ENCODE measurements at places on chromosomes 12 and 14. TPM values are rescaled to one million over a fixed set of nuclear protein-coding genes. Genes with fewer than 3 reads are reported as not detected.

The NOXRED1 gene
- 0.15 TPM for total RNA-seq

The COCH gene
- 0.50 TPM for total RNA-seq

The RNASE1 gene
- 283 TPM for total RNA-seq

The GLIPR1L2 gene
- total RNA-seq: 1.3 TPM

The PTPRB gene
- 34.4 TPM for total RNA-seq

The C1S gene
- 116 TPM for total RNA-seq

The TMEM233 gene
- total RNA-seq: 0.25 TPM

The FGF23 gene
- not detected for total RNA-seq

The SYNJ2BP gene
- 64.0 TPM for total RNA-seq

The ITGB7 gene
- total RNA-seq: 1.3 TPM

The CCDC177 gene
- not detected for total RNA-seq

The P2RX7 gene
- 1.9 TPM for total RNA-seq

The OAS3 gene
- total RNA-seq: 6.2 TPM

DNA sequence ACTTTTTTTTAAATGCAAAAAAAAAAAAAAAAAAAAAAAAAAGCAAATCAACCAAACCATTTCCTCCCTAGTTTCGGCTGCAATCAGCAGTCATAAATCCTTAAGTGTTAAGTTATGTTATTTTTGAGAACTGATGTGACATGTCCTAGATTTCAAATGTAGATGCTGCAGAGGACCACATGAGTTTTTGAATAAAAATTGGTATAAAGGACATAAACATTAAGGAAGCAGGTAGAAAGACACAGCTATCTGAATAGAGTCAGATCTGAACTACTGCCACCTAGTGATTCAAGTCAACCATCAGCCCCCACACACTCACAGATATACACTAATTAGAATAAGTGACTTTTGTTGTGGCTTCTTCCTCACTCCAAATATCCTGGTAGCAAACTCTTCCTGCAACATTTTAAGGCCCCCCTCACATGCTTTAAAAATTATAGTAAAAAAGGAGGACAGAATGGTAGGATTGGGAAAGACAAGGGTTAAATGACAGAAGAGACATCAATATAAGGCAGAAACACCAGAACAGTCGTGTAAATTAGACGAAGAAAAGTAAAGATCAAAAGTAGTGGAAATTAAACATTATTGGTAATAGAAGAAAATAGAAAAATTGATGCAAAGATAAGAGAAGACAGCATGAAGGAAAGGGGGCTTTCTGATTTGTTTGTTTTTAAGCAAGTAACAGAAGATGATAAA, 394.5 kb upstream of the ATP2B1 start:
- DNase-seq: no peak

GRCh38 chr14:96106891-96107290, 67.7 kb downstream of the C14orf132 start:
- DNase-seq: no peak

GRCh38 chr12:124549629-124550028, 17.8 kb downstream of the NCOR2 start:
- DNase-seq: no peak

GRCh38 chr14:64875350-64875749, 4.4 kb downstream of the SPTB start:
- no peak for DNase-seq

- no peak for DNase-seq
Observed at GRCh38 chr12:42728770-42729534, 139.4 kb upstream of the PRICKLE1 start.

- DNase-seq: no peak
Observed at GRCh38 chr12:59168647-59169046, 248.3 kb upstream of the LRIG3 start.

GRCh38 chr12:50201987-50202521, 34.9 kb upstream of the CERS5 start:
- no peak for DNase-seq

- peak; percentile 58 for DNase-seq
Observed at GRCh38 chr12:6532051-6532926, 2.0 kb upstream of the GAPDH start.

DNA sequence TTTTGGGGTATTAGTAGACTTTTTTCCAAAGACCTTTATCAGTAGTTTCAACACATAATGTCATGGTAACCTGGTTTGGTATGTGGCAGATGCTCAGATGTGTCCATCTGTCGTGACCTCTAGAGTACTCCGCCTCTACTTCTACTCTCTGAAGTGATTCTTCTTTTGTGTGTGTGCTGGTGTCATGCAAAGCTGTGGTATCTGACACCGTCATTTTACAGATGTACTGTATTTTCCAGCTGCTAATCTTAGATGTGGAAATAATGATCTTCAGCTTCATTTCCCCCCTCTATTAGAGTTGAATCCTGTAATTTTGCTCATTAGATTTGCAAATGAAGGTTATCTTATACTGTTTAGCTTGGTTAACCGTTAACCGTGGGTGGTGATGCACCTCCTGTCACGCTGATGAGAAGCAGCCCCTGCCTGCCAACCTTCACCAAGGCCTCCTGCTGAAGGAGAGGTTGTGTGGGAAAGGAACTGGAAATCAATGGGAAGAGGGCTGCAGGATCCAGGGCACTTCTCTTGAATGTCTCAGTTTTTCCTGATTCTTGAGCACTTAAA, 222.4 kb upstream of the AMIGO2 start:
- DNase-seq: no peak

GRCh38 chr12:96810057-96810456, 97.0 kb upstream of the NEDD1 start:
- no peak for DNase-seq

GRCh38 chr14:101817501-101818001, 56.0 kb downstream of the PPP2R5C start:
- DNase-seq: no peak

DNA sequence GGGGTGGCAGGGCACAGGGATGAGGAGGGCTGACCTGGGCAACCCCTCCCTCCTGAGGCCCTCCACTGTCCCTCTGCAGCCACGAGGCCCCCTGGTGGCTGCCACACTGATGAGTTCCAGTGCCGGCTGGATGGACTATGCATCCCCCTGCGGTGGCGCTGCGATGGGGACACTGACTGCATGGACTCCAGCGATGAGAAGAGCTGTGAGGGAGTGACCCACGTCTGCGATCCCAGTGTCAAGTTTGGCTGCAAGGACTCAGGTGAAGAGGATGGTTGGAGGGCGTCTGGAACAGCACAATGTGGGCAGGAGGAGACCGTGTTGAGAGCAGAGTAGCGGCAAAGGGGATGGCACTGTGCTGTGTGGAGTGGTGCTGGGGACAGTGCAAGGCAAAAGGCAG, 25.7 kb upstream of the LRP1-AS start:
- DNase-seq: peak; percentile 59

- DNase-seq: no peak
Observed at GRCh38 chr12:11559626-11560340, 89.7 kb upstream of the ETV6 start.

- no peak for DNase-seq
Observed at GRCh38 chr12:47318963-47319362, 239.2 kb upstream of the AMIGO2 start.

DNA sequence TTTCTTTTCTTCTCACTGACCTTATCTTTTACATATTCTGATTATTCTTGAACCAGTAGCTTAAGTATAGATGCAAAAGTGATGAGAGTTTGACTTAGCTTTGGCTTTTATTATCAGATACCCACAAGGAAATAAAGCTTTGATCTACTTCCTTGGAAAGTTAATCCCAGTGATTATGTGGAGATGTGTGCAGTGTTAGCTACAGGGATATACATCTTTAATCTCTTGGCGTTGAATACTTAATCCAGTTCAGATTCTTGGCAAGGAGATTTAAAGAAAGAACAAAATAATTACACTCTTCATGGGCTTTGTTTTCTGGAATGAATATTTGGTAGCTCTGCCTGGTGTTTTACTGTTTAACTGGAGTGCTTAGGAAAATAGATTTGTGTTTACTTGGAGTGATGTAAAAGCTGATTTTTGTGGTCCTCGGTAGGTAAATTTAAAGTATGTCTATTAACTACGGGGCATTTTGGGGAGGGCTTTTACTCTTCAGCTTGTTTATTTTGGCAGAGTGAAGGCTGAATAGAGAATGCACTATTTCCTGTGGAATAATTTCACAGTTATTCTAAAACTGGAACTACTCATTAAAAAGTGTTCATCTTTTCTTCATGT, 150.1 kb upstream of the LRIG3 start:
- DNase-seq: no peak

DNA sequence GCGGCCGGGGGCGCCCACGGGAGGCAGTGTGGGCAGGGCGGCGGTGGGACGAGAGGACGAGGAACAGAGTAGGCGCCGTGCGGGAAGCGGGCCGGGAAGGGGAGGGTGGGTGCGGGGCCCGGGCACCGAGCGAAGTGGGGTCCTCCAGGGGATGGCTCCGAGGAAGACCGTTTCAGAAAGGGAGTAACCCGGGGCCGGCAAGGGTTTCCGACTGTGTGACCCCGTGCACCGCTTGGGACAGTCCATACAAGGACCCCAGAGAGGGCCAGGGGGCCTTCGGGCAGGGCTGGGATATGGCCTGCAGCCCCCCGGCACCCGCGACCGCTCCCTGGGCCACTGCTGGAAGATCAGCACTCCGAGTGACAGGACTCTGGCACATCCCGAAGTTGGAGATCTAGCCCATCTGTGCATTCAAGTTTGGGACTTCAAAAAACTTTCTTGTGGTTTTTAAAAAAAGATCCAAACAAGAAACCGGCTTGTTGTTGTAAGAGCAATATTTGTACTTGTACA, 448 bp downstream of the TSPAN9 start:
- peak; percentile 72 for DNase-seq

DNA sequence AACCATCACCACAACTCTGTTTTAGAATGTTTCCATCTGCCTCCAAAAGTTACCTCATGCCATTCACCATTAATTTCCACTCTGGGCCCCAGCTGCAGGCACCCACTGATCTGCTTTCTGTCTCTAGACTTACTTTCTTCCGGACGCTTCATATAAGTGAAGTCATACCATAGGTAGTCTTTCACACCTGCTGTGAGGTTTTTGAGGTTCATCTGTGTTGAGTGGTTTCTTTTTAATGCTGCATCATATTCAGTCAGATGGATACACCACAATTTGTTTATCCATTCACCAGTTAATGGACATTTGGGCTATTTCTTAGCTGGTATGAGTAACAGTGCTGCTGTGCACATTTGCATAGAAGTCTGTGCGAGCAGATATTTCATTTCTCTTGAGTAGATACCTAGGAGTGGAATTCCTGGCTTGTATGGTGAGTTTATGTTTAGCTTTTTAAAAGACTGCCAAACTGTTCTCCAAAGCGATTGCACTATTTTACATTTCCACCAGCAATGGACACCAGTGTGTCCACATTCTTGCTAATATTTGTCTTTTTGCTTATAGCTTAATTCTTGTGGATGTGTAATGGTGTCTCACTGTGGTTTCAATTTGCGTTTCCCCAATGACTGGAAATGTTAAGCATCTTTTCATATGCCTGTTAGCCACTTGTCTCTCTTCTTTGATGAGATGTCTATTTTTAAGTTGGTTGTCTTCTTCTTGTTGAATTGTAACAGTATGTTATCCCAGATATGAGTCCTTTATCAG, 48.3 kb downstream of the ZFYVE21 start:
- DNase-seq: no peak

DNA sequence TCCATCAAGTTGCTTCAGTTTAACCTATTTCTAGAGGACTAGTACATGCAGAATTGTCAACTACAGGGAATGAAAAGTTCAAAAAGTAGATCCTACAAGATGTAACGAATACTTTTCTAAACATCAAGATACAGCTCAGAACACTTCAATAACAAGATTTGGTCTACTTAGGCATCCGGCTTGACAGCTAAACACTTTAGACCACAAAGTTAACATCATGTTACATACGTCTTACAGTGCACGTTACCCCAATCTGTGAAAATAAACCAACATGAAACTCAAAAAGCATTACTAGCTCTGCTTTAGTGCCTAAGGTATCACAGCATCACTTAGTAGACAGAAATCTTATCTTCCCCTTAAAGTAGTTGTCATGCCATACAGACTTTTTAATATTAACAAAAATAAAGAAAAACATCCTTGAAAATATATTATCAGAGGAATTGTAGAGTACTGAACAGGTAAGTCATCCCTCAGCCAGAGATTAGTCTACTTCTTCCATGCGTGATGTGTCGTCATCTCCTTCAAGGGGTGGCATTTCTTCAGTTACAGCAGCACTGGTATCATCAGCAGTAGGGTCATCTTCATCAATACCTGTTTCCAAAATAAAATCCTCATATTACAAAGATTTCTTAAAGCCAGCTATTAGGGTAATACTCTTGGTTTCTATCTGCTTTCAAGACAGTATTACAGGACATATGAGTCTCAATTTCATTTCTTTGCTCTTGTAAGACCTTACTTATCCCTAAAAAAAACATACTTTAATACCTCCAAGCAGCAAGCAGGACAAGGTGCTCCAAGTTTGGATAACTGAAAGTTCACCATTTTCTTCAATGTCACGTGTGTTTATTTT, 5.4 kb downstream of the HSP90AA1 start:
- no peak for DNase-seq

DNA sequence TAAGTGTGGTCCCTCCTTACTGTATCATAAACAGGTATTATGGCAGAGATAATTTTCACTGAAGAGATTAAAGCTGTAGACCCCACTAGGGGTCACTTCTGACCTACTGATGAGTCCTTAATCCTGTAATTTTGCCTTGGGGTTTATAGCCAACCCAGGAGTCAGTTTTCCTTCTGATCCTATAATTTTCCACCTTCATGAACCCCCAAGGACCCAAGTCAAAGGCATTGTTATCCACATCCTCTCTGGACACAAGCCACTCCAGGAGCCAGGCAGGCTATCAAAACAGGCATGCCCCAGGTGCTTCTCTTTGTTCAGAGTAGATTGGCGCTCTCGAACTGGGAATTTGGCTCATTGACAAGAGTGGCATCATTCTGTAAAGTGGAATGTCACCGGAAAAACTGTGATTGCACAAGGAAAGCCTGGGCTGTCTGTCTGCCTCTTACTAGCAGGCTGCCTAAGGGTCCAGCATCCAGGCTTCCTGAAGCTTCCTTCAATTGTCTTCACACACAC, 1523.2 kb upstream of the FLRT2 start:
- DNase-seq: no peak

DNA sequence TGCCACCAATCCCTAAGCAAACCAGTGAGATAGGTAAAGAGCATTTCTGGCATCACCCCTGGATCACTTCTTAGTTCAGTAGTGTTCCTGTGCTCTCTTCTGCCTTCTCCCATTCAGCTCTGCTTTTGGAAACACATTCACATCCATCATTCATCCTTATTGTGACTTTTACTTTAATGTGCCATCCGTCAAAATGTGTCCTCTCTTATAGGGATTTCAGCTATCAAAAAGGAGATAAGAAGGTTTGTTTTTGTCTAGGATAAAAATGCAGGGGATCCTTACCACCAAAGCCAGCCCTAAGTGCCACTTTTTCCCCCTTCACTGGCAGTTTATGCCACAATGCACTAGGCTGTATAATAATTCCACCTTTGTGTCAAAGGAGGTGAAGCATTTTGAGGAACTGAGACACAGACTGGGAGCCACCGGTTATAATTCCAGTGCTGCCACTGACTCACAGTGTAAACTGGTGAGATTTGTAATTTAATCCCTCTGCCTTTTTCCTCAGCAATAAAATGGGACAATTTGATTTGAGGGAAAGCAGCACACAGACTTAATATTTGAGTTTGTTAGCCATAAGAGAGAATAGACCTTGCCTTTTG, 158.6 kb downstream of the PAX9 start:
- no peak for DNase-seq

- no peak for DNase-seq
Observed at GRCh38 chr14:55192054-55192621, 753 bp upstream of the DLGAP5 start.

Data from left ventricle myocardium superior (tissue), 1 donor.